Stimulated activated CD8-positive, alpha-beta memory T cell treated with anti-CD3 and anti-CD28 coated beads, Interleukin-12 subunit alpha, Interleukin-12 subunit beta, amount 100 ng/mL, for 1 hour (primary cell): ENCODE measurements at places on chromosomes 11 and 22.

DNA sequence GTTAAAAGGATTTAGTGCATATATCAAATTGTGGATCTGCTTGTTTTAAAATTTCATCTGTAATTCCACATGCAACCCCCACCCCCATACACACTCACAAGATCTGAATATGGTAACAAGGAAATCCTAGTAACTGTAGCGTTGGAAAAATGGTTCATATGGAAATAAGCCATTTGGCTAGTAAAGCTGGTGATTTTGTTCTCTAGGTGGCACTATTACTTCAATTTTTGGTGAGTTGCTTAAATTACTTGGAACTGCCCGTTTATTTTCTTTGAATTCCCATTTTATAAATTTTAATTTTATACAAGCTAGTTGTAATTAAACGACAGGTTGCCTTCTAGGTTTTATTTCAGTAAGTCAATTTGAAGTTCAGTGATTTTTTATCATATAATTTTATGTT lies 5.3 kb downstream of the BDNF start:
- DNase-seq, result no peak

DNA sequence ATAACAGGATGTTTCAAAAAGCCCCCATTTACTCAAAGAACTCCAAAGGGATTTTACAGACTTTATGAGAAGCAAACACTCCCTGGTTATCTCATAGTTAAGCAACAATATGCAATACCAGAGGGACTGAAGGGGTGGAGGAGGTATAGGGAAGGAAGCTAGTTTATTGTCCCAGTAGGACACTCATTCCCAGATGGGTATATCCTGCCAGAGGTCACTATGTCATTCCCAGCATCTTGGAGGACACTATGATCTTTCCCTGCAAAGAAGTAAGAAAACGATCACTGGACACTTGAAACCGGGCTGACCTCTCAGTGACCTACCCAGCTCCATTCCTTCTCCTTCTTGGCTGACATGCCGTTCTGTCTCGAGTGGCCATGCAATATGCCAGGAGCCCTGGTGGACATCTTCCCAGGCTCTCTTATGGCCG lies 114.5 kb downstream of the NAT10 start:
- DNase-seq, result no peak

DNA sequence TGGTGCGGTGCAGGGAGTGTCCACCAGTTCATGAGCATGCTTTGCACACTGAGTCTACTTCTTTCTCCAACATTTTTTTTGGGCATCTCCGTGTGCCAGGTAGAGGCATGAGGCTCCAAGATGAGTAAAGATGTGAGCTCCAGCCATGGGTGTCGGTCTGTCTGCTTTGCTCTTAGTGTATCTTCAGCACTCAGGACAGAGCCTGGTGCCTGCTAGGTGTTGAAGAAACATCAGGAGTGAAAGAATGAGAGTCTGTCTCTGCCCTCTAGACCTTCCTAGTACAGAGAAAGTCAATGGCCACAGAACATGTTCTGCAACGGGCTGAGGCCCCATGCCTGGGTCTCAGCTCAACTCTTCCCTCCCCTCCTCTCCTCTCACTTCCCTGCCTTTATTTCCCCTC lies 486.5 kb downstream of the TBC1D22A start:
- DNase-seq, result no peak

- no peak for DNase-seq
Measured at GRCh38 chr11:101553891-101554292, 29.9 kb downstream of the TRPC6 start.

DNA sequence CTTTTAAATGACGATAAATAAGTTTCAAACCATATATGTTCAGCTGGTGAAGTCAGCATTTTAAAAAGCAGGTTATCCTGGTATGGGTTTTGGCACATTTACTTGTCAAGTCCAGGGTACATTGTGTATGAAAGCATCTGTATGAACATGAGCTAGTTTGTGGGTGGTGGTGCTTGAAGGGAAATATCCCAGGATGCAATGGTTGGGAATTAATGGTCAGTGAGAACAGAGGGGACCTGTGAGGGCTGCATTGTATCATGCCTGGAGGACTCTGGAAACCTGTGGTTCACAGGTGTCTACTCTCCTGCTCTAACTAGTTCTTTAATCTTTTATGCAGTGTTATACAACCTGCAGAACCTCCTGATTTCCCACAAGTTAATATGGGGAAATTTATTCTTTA lies 5.8 kb downstream of the DEPDC7 start:
- DNase-seq, result no peak

DNA sequence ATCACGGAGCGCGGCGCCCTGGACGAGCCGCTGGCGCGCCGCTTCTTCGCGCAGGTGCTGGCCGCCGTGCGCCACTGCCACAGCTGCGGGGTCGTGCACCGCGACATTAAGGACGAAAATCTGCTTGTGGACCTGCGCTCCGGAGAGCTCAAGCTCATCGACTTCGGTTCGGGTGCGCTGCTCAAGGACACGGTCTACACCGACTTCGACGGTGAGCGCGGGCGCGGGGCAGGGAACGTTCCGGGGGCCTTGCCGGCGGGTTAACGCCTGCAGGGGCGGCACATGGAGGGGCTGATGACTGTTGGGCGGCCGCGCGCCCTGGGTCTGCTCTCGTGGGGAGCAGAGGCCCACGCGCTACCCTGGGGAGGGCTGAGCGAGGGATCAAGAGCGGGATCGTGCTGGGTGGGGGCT lies 1.0 kb downstream of the PIM3 start:
- DNase-seq, result no peak

DNA sequence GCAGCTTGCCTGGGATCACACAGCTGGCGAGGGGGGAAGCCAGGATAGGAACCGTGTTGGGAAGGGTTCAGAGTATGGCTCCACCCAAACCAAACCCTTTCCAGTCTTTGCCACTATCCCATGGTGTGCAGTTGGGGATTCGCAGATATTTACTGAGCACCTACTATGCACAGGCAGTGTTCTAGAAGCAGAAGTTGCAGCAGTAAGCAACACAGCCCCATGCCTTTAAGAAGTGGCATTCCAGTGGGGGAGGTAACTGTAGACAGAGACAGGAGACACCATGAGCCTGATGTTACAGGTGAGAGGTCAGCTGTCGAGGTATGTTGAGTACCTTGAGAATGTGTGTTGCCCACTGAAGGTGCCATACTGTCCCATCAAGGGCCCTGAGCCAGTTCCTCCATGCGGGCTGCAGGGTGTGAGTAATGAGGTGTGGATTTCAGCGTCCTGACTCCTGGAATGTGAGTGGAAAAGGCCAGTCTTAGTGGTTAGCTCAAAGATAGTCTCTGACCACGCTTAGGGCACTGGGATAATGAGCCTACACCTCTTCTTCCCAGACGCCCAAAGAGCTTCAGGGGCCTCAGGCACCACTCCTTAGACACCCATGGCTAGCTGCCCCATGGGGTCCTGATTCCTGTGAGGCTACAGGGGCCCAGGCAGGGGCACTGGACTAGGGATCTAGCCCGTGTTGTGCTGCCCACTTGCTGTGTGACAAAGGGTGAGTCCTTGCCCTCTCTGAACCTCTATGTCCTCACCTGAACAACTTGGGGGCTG lies 71.8 kb upstream of the TP53I11 start:
- DNase-seq, result no peak

GRCh38 chr11:34501949-34502348 lies 11.6 kb downstream of the ELF5 start:
- DNase-seq, result no peak

- DNase-seq, result no peak
Measured at GRCh38 chr11:72358466-72359405, 75.6 kb downstream of the CLPB start.

DNA sequence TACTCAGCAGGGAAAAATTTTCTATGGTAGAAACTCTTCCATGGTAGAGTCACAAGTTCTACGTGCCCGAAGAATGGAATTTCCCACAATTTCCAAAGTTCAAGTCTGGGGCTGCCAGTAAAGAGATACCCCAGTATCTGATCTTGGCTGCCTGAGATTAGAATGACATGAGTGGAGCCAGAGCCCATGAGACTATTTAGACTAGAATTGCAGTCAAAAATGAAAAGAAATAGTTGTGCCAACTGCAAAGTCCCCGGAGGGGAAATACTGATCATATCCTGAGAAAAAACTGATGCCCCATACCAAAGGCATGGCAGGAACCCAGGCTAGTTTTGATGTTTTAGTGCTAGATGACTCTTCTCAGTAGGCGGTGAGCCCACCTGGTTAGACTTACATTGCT lies 11.2 kb downstream of the MAJIN start:
- no peak for DNase-seq

DNA sequence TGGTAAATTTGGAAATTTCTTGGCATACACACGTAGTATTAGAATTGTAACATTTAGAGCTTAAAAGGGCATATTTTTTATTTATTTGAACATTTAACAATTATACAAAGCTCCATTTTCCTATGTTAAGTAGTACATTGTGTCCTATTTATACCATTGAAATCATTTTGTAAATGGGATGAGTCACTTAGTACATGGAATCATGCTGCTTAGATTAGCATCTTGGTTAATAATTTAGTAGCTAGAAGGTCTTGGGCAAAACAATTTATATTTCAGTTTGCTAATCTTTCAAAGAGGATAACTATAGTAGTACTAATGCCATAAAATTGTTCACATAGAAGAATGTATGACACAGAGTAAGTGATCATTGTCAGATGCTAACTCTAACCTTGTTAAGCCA lies 450.1 kb upstream of the LUZP2 start:
- DNase-seq, result no peak
